Stimulated activated CD8-positive, alpha-beta memory T cell treated with anti-CD3 and anti-CD28 coated beads, Interleukin-2, amount 100 ng/mL, for 1 hour (primary cell): ENCODE measurements at places on chromosomes 2 and 18.

GRCh38 chr2:113124181-113124961 is 3.0 kb upstream of the IL1RN start:
- DNase-seq = no peak

- no peak for DNase-seq
Observed at GRCh38 chr2:47568164-47568850, 165.4 kb downstream of the MSH2 start.

GRCh38 chr2:235746257-235746934 is 252.6 kb downstream of the AGAP1 start:
- DNase-seq = no peak

DNA sequence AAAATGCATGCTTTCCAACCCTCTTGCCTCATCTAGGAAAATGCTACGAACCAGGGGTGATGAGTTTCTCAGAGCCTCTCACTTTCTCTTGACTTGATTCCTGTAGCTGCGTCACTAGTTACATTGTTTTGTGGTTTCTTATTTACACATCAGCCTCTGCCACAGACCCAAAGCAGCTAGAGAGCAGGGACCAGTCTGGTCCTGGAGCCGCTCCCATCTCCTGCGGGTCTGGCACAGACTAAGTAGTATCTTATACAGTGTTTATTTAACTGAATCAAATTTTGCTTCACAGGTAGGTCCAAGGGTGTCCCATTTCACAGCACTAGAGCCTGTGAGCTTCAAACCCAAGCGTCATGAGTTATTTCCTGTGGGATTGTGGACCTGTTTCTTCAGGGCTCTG is 310.5 kb downstream of the MYCN start:
- DNase-seq = no peak

DNA sequence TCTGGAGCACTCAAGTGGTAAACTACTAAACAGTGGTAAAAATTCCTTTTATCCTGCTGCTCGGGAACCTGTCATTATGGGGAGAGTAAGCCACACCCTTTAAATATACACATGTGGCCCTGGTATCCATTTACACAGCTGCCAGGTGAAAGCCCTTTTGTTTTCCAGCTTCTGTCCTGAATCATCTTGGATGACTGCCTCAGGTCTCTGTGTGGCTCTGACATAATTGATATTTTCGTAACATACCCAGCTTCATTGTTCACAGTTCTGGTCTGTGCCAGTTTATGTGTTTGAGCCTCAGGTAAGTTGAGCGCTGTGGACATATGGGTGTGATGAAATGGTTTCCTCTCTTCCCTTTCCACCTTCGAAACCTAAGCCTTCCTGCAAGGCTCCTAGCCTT is 15.7 kb upstream of the TTC39C start:
- no peak for DNase-seq

DNA sequence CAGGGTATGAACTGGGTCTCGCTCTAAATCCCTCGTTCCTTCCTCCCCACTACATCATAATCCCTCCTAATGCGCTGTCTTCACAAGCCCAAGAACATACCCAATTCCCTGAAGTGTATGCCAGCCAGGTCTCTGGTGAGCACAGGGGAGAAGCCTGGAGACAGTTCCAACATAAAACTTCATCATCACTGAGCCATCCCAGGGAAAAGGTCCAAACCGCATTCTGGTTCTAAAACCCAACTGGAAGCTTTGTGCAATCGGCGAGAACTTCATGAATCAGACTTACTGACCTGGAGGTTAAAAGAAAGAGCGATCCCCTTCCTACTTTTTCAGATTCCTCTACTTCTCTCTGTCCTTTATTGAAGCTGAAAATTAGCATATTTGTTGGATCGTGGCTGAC is 132.7 kb downstream of the ALPK2 start:
- DNase-seq = no peak

DNA sequence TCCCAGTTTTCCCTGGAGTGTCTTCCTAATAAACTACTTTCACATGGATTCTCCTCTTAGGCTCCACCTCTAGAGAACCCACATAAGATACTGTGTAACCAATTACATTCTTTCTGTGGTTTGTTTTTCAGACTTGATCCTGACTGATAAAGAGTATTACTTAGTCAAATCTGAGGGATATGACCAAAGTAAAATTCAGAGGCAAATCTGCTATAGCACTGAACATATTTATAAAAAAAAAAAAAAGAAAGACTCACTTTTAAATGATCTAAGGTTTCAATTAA is 13.9 kb downstream of the CKAP2L start:
- DNase-seq = no peak

- peak; percentile 34 for DNase-seq
Observed at GRCh38 chr2:218217360-218218267, 625 bp downstream of the ARPC2 start.

DNA sequence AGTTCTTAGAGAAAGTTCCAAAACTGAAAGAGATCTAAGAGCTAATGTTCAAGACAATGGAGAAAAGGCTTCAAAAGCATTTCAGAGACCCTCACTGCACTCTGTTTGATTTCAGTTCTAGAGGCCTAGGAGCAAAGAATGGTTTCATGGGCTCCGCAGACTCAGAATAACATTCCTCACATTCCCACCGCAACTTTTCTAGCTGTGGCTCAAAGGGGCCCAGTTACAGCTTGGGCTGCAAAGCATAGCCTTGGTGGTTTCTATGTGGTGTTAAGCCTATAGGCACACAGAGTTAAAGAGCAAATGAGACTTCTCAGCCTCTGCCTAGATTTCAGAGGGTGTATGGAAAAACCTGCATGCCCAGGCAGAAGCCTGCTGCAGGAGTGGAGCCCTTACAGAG is 73.0 kb downstream of the FSIP2 start:
- DNase-seq = no peak

DNA sequence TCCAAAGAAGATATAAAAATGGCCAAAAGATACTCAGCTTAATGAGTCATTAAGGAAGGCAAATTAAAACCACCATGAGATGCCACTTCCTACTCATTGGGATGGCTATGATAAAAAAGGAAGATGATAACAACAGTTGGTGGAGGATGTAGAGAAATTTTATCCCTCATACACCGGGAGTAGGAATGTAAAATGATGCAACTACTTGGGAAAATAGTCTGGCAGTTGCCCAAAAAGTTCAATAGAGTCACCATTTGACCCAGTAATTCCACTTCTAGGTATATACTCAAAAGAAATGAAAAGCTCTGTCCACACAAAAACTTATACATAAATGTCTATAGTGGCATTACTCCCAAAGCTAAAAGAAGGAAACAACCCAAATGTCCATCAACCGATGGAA is 10.1 kb upstream of the SULT1C2 start:
- no peak for DNase-seq

GRCh38 chr2:138507267-138507666 is 5.7 kb downstream of the SPOPL start:
- DNase-seq = no peak

DNA sequence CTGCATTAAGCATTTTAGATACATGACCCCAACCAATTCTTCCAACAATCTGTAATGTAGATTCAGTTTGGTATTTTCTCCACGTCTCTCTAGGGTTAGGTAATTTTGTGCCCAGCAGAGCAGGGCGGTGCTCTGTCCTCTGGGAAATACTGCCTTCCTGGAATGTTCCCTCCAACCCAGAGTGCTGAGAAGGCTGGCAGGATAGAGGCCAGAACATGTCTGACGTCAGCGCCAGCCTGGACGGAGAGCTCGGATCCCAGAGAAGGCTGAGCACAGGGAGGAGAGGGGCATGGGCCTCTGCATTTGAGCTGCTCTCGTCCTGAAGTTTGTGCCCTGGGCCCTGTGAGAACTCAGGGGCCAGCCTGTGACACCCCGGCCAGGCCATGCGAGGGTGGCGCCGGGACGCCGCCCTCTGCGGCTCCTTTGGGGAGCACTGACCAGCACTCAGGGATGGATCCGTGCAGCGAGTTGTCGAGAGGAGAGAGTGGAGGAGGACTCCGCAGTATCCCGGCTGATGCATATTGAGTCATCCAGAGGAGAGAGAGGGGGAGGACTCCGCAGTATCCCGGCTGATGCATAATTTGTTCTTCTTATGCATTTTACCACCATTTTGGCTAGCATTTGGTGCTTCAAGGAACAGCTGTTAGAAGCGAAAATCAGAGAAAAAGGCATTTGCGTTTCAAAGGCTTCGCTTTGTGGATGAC is 80.0 kb upstream of the PXDN start:
- no peak for DNase-seq

DNA sequence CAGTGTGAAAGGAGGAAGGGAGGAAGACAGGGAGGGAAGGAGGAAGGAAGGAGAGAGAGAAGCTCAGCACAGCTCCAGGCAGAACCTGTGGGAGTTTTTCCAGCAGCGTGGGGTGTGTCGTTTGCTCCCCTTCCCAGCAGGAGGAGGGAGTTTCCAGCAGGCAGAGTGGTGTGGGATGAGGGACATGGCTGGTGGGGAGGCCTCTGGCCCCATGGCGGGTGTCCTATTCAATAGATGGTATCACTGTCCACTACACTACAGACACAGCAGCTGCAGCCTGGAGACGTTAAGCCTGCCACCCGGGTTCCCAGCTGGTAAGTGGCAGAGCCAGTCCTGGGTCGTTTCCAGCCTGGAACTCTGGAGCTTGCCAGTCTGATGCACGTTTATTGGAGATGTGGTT is 44.7 kb downstream of the GLI2 start:
- DNase-seq = no peak

- no peak for DNase-seq
Observed at GRCh38 chr2:85707304-85707703, 13.1 kb downstream of the GNLY start.

DNA sequence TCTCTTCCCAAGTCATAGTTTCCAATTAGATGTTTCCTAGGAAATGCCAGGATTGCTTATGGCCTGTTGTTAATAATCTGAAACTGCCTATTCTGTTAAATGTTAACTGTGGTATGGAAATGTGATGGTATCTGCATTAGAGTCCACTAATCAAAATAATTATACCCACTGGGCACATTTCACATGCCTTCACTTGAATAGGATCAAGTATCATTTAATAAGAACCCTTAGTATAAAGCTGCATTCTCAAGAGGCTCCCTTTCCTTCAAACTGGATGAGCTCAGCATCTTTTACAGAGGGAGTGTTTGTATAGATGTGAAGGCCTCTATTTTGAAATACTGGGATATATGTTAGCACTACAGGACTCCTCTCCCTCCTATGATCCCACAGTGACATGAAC is 477.2 kb upstream of the VRK2 start:
- DNase-seq = no peak

DNA sequence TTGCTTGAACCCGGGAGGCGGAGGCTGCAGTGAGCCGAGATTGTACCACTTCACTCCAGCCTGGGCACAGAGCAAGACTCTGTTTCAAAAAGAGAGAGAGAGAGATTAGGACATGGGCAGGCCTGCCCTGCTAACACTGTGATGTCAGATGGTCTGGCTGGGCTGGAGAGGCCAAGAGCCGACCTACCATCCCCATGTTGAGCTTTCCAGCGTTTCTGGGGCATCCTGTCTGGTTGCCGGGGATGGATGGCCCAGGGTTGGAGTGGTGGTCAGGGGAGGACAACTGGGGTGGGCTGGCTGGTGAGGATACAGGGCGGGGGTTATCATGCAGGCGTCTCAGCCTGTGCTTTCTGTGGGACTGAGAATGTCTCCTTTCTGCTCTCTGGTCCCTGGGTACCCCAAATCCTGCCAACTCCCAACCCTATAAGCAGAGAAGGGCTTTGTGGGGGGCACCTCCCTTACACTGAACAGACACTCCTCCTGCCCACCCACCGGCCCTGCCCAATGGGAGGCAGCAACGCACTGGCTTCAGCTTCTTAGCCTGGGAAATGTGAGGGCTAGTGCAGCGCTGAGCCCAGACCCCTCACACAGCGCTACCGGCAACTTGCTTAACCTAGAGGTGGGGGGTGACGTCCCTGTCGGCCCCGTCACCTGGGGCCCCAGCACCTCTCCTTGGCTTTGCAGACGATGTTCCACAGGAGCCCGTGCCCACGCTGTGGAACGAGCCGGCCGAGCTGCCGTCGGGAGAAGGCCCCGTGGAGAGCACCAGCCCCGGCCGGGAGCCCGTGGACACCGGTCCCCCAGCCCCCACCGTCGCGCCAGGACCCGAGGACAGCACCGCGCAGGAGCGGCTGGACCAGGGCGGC is 5.4 kb downstream of the SNORC start:
- no peak for DNase-seq

GRCh38 chr2:116696223-116696622 is 1118.3 kb upstream of the DDX18 start:
- DNase-seq = no peak
